Germinal center (tissue), 1 donor: ENCODE measurements at places on chromosomes 1 and 21.

- no peak for DNase-seq
Measured at GRCh38 chr1:118862755-118863154, 125.4 kb downstream of the TBX15 start.

DNA sequence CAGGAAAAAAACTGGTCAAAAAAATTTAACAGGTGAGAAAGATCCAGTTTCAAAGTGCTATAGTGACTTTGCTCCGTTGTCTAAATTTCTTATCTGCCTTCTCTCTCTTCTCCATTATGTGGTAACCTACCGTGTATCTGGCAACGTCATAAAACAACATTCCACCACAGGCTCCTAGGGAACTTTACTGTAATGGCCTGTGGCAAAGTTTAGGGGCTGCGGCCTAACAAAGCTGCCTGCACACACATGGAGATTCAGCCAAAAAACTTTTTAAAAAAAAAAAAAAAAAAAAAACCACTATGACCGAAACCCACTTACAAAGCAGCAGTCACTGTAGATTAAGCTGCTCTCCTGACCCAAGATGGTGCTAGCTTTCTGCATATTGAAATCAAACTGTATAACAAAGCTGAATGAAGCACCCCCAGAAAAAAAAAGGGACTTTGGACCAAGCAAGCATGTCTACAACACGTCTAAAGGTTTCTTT, 202.6 kb downstream of the SLC45A1 start:
- DNase-seq = no peak

DNA sequence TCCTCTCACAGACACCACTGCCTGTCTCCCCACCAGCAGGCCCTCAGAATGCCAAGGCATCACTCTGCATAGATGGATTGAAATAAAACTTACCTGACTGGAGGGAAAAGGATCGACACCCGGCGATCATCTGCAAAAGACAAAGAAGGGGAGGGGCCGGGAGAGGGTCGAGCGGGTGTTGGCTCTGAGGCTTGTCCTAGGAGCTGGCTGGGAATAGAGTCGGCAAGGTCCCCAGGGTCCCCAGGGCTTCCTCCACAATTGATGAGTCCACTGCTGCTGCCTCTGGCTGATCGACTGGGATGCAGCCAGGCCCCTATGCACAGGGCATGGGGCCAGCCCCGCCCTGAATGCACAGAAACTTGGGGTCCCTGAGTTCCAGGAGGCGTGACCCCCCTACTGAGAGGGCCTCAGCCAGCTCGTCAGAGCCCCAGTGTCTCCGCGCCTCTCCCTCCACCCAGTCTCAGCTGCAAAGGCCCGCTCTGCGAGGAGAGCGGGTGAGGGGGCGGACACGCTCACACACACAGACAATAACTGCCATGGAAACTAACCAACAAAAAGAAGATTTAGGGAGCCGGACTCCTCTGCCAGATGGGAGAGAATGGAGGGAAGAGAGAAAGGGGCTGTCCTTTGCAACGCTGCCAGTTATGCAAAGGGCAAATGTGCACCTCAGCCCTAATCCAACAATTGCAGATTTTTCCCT, at the start of gene KLHDC8A:
KLHDC8A (minus strand) TSS at position 483 of the 700 bp plus-strand sequence. CDS start 13,318 bp downstream, outside the sequence.
- DNase-seq = no peak

DNA sequence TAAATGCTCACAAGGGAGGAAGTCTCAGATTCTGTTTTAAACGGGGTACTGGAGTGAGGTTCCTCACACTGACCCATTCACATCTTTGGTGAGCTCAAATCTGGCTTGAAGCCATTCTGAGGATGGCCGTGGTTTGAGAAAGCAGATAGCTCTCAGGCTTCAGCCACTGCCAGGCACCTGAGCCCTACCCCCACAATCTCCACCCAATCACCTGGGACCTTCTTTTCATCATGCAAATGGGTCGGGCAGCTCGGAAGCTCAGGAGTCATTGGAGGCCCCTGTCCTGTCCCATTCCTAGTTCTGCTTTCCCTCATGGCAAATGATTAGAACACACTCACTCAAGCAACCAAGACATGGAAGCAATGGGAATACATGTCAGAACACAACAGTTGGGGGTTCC, 141.4 kb upstream of the ETS2 start:
- DNase-seq = no peak

- DNase-seq = no peak
Measured at GRCh38 chr1:165342168-165342567, 14.3 kb downstream of the LMX1A start.

DNA sequence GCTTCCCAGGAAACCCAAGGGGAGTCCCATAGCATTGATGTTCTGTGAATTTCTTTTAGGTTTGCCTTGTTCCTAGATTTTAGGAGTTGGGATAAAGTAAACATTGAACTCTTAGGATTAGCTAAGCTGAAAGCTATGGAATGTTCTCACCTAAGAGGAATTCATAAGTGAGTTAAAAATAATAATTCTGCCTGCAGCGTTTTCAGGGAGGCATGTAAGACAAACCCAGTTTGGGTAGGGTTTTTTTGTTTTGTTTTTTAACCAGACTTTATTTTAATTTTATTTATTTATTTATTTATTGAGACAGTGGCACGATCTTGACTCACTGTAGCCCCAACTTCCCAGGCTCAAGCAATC, 28.9 kb upstream of the CD101 start:
- no peak for DNase-seq

- no peak for DNase-seq
Measured at GRCh38 chr1:232793944-232794343, 11.3 kb upstream of the MAP10 start.

GRCh38 chr1:175071276-175071943, 3.8 kb downstream of the TNN start:
- no peak for DNase-seq

DNA sequence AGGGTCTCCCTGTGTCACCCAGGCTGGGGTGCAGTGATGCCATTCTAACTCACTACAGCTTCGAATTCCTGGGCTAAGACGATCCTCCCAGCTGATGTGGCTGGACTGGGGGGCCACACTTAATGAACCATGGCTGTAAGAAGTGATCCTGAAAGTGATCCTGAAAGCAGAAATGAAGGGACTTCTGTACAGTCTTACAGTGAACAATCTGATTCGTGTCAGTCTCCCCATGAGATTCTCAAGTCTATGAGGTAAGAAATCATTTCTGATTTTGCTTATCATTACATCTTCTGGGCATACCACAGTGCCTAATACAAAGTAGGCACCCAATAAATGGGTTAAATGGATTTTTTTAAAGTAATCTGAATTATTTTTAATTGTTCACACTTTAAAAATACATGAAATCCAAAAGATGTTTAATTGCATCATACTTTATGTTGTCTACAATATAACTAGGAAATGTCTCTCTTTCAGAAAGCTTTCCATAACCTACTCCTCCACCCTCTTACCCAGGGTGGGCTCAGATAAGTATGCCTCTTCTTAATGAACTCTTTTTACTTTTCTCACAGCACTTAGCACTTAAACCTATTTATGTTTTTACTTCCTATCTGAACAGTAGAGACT, 21.5 kb downstream of the TUT4 start:
- no peak for DNase-seq

DNA sequence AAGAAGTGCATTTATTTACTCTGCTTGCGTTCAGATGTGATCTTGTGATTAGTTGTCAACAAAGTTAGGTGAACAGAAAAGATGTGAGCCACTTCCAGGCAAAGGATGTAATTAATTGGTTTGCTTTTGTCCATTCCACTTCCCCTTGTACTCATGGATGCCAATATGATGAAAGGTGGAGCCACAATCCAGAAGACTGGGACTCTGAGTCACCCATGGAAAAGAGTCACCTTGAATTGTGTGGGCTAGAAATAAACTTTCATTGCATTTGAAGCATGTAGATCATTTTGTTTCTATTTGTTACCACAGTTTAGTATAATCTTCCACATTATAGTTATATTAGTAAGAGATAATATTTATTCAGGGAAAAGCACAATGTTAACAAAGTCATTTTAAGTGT, 684.2 kb downstream of the LTN1 start:
- no peak for DNase-seq

GRCh38 chr1:43293896-43294760, 6.7 kb upstream of the TIE1 start:
- DNase-seq = no peak

- no peak for DNase-seq
Measured at GRCh38 chr1:116886291-116886878, 23.3 kb upstream of the PTGFRN start.

DNA sequence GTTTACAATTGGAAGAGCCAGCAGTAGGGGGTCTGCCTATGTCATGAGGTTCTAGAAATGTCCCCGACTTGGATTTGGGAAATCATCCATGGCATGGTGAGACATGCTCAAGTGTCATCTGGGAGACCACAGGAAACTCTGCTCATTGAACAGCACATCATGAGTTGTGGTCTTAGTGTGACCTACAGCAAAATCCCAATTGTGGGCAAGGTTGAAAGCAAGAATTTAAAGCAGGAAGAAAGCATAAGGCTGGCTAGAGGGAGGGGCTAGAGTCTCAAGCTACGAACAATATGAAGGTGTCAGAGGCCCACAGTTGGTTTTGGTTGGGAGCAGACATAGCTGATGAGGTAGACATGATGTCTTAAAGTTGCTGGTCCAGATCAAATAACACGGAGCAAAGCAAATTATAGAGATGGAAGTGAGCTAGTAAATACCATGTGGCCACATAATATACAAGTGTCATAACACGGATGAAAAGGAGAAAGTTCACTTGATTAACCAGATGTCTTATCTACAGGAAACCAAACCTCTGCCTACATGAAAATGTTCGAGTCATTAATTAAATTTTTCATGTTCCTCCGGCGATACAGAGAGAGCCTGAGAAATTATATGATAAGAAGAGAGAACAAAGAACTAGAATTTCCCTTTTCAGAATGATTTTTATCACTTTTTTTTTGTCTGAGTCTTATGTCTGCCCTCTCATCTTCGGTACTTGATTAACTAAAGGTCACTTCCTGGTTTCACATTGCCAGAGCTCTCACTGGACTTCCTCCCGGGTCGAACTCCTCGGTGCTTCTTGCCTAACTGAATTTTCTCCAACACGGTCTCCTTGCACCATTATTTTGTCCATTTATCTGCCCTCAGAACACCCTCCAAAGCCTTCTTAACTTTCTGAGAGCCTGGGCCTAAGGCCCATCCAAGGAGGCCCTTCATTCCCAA, 67.5 kb upstream of the DUSP10 start:
- DNase-seq = no peak

DNA sequence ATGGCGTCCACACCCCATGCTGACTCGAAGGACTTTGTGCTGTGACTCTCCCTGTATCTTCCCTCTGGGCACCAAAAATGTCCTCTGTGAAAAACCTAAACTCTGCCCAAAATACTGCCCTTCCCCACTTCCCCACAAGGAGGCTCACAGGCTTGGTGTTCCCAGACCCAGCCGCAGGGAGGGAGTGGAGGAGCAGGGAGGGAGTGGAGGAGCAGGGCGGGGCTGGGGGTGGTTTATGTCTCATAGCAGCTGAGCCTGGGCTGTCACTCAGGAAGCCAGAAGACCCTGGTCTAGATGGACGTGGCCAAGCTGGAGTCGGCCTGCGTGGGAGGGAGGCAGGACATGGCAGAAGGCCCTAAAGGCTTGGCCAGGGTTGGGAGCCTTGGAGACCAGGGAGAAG, 461.7 kb downstream of the PTPRU start:
- no peak for DNase-seq

- no peak for DNase-seq
Measured at GRCh38 chr1:8127171-8127641, 101.1 kb upstream of the ERRFI1 start.

DNA sequence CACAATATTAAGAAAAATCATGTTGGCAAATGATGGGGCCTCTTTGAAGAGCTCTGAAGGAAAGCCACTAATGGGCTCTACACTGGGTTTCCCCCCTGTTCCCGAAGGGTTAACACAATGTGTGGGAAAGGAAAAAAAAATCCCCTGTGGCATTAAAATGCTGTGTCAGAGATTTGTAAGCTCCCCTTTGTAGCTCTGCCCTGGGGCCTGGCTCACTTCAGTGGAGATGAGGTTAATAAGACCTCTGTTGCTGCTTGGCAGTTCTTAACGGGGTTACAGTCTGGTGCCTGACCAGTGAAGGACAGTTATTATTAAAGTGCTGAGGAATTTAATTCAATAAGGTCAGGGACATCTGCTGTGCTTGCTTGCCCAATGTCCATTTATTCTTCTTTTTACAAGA, 129.7 kb upstream of the UBE2U start:
- DNase-seq = no peak

DNA sequence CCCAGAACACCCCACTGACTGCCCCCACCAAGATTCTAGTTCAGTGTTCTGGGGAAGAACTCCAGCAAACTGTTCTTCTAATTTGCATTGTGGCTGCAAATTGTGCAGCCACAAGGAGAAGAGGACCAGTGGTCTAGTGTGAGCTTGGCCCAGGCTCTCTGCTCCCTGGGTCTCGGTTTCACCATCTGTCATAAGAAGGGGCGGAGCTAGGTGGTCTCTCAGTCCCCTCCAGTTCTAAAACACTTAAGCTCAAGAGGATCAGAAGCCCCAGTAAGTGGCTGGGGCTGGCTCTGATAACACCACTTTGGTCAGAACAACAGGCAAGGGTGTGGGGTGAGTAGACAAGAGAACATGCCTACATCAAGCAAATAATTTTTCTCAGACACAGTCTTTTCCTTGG, 99.9 kb downstream of the BEND5 start:
- no peak for DNase-seq

- no peak for DNase-seq
Measured at GRCh38 chr1:43789604-43790550, 82.5 kb downstream of the ST3GAL3 start.

DNA sequence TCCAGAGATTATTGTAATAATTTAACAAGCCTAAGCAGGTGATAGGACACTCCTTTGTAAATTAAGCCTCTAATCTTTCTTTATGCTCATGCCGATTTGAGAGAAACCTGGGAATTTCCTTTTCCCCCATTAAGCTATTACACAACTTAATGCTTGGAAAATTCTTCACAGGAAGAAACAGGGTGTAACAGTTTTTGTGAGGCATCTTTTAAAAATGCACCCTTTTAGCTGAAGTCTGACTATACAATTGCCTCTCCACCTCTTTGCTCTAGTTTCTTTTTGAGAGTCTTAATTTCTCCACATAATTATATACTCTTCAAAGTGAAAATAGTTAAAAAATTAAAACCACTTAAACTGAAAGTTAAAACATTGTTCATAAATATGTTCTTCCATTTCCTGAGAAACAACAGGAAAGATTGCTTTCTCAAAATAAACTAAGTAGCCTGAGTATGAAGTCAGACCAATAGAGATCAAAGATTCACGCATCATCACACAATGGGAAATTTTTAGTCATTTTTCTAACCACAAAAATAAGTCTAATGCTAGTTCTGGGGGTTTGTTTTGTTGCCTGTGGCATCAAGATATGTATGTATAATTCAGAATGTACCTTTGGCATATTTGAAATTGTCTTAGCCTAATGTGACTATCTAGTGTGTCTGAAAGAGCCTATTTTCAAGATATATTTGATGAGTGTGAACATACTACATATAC, 34.7 kb downstream of the LRRC8D start:
- peak; percentile 22 for DNase-seq

DNA sequence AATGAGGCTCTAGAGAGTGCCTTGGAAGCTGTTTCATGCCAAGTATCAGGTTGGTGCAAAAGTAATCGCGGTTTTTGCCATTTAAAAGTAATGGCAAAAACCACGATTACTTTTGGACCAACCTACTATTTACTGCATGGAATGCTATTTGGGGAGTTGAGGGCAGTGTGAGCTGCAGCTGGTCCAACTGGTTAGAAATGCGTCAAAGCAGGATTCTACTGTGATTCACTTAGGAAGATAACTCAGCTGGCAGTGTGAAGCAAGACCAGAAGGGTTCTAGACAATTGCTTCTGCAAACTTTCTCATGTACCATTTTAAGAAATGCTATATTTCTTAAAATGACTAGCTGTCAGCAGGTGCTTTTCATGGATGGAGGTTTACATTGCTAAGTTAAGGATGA, 21.2 kb upstream of the PLA2G2C start:
- DNase-seq = no peak

GRCh38 chr1:1123581-1124507, 8.0 kb upstream of the C1orf159 start:
- DNase-seq = no peak
